ENCODE measurements at places on chromosomes 7 and 10.

GRCh38 chr7:100465299-100465698, 1.2 kb upstream of the SPACDR start:
- DNase-seq: no peak

- DNase-seq: no peak
Measured at GRCh38 chr10:44589181-44589943, 204.5 kb upstream of the CXCL12 start.

DNA sequence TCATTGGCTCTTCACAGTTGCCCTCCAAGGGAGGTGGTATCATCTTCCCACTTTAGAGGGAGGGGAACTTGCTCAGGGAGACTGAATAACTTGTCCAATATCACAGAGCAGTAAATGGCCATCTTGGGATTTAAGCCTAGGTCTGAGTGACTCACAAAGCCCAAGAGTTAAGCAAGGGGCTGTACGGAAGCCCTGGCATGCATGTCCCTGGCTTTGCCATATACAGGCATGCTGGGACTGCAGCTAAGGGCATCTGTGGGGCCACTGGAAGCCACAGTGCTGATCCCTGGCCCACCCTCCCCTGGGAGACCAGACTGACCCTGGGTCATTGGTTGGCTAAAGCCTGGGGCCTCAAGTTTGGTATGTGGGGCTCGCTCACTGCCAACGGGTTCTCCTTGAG, 3.1 kb downstream of the VSIR start:
- no peak for DNase-seq

GRCh38 chr7:30594048-30594539, 584 bp upstream of the GARS1 start:
- DNase-seq: no peak

GRCh38 chr10:31604096-31604495, 285.1 kb downstream of the ZEB1 start:
- DNase-seq: no peak

DNA sequence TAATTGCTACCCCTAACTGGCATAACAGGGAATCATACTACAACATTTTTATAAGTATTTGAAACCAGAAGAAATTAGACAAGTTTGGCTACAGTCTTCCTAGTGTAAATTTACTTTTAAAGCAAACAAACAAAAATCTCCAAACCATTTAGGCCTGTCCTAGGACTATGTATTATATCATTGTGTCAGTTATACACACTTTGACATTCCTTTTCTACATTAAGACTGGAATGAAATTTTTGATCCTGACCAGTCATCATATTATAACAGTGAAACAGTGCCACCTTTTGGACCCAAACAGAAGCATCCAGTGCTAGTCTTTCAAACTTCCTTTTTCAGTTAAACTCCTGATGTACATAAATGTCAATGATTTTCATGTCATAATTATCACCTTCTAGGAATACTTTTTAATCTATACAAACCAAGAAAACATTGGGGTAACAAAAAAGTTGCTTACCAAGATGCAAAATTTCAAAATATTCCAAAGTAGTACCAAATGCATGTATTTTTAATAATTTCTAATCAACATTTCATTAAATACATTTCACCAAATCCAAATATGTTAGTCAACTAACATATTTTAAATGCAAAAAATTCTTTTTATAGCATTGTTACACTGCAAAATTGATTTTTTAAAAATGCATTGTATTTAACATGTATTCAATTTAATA, 75.7 kb downstream of the IMMP2L start:
- DNase-seq: peak; percentile 32

DNA sequence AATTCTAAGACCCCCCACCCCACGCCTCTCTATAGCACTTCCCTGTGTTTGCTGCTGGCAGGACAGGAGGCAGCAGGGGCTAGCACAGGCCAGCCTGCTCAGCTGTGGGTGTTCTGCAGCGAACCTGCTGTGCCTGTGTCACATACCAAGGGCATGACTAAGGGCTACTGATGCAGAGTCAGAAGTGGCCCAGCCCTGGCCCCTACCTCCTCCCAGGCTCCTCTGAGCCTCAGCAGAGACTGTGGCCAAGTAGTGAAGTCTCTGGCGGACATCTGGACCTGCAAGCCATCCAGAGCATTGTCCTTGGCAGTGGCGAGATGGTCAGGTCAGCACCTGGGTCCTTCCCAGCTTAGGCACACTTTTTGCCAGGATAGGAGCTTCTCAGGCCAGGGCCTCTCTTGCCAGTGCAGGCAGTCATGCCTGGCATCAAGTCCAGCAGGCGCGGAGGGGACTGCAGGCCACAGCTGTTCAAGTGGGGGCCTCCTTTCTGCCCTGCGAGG, 116.3 kb upstream of the RET start:
- peak; percentile 27 for DNase-seq

DNA sequence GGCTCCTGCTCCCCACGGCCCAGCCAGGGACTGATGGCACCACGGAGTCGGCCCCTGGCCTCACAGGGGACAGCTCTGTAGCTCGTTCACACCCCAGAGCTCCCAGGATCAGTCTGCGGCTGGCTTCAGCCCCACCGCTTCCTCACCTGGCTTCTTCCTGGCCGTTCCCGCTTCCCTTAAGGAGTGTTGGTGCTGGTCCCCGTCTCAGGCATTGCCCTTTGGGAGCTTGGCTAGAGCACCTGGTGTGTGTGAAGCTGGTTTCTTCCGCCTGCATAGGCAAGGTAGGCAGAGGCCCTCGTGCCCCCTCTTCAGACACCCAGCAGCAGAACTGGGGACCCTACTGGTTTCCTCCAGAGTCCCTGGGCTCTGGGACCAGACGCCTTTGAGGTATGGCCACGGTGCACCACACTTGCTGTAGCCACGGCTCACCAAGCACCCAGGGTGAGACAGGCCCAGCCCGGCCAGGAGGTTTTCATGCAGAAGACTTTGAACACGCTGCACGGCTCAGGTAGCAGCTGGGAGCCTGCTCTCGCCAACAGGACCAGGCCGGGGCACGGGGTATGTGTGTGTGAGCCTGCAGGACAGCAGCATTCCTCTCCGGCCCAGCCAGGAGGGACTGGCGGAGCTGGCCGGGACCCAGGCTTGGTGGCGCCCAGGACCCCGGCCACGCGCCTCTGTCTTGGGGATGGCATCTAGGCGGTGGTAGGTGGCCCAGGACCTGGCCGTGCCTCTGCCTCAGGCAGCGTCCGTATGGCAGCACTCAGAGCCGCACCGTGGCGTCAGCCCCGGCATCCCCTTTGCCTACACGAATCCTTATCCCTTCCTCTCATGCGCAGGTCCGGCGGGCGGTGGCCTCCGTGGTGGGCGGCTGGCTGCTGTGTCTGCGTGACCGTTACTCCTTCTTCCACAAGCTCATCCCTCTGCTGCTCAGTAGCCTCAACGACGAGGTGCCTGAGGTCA, 13.2 kb upstream of the PRKAR1B start:
- no peak for DNase-seq

- no peak for DNase-seq
Measured at GRCh38 chr7:157607218-157607617, 270.4 kb downstream of the DNAJB6 start.

GRCh38 chr10:59079386-59080226, 96.8 kb upstream of the PHYHIPL start:
- peak; percentile 34 for DNase-seq

DNA sequence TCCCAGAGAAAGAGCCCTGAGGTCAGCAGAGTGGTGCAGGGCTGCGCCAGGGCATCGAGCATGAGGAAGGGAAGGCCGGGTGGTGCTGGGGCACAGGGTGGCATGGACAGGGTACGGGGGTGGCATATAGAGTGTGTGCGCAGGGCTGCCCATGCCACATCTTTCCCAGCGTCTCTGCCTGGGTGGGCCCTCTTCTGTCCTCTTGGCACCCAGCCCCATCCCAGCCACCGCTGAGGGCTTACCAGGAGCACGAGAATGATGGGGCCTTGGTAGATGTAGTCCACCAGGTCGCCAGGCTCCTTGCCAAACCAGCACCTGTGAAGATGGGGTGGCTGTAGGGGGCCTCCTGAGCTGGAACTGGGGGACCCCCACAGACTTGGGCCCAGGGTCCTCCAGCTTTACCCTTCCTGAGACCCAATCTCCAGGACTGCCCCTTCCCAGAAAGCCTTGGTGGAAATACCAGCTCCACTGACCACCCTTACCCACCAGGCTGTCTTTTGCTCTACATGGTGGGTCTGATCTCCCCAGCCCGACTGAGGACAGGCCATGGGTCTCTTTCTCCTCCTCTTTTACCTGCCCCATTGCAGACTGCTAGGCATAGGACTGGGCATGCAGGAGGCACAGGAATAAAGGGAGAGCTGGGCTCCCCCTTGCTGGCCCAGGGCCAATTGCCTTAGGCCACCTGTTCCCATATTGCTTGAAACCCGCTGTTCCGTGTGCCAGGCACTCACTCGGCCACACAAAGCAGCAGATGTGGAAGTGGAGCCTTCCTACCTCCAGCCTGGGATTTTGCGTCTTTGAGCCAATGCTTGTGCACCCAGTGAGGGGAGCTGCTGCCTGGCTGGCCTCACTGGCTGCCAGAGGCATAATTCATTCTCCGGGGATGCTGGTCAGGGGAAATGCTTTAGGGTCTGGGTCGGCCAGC, 21.7 kb downstream of the CRHR2 start:
- DNase-seq: no peak

- no peak for DNase-seq
Measured at GRCh38 chr7:128774921-128775320, 673 bp downstream of the OPN1SW start.

DNA sequence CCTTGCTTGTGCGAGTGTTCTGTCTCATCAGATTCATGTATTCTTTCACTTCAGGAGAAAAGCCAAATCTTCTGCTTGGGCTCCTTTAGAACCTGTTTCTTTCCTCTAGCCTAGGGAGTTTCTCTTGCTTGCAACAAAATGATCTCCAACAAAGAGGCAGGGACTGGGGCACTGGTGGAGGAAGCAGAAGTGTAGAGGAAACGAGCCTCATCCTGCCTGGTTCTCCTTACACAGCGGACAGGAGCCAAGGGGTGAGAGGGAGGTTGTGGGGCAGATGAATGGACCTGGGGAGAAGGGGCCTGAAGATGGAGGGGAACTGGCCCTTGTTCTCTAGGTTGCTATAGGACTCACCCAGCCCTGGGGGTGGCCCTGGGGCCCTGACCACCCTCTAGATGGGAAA, 141.1 kb downstream of the PKD1L1 start:
- DNase-seq: no peak

DNA sequence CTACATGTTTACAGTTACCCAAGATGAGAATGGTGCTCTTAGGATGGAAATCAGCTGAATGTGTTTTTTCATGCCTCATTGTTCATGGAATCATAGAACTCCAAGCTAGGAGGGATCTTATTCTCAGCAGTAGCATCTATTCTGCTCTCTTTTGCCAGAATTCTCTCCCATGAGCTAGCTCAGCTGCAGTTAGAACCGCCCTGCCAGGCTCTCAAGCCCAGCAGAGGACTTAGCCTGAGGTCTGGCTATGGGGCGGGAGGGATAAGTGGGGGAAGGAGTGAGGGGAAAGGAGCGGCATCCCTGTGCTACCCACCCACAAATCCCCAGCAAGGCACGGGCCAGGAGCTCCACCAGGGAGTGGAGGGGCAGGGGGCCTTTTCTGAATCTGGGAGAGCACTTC, 120.7 kb upstream of the PLXNA4 start:
- DNase-seq: no peak

GRCh38 chr10:17586821-17587234, 30.3 kb downstream of the HACD1 start:
- DNase-seq: no peak

DNA sequence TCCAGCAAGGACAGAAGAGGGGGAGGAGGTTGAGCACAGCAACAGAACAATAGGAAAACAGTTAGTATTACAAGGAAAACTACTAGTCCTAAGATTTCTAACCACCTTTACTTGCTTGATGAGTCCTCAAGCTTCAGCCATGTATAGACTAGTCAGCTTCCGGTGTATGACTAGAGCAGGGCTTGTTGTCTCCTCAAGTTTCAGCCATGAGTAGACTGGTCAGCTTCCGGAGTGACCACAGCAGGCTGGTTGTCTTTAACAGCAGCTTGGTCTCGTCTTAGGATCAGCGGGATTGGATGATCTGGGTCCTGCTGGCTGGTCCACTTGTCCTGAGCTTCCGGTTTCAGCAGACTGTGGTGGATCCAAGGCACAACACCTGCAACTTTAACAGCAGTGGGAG, 10.6 kb upstream of the ZNF239 start:
- DNase-seq: no peak

DNA sequence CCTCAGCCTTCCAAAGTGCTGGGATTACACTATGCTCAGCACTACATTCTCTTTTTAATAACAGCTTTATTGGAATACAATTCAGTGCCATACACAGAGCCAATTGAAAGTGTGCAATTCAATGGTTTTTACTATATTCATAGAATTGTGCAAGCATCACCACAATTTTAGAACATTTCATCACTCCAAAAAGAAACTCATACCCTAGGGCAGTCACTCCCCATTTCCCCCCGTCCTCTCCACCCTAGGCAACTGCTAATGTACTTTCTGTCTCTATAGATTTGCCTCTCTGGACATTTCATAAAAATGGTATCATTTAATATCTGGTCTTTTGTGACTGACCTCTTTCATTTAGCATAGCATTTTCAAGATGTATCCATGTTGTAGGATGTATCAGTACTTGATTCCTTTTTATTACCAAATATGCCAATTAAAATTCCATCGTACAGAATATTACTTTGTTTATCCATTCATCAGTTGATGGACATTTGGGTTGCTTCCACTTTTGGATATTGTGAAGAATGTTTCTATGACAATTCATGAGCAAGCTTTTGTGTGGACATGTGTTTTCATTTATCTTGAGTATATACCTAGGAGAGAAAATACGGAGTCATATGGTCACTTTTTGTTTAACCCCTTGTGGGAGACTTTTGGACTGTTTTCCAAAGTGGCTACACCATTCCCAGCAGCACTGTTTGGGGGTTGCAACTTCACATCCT, 6.3 kb upstream of the XPNPEP1 start:
- DNase-seq: no peak

GRCh38 chr10:128723631-128724205, 597.5 kb upstream of the MKI67 start:
- no peak for DNase-seq

GRCh38 chr7:144513334-144513733, 109.8 kb upstream of the NOBOX start:
- no peak for DNase-seq

DNA sequence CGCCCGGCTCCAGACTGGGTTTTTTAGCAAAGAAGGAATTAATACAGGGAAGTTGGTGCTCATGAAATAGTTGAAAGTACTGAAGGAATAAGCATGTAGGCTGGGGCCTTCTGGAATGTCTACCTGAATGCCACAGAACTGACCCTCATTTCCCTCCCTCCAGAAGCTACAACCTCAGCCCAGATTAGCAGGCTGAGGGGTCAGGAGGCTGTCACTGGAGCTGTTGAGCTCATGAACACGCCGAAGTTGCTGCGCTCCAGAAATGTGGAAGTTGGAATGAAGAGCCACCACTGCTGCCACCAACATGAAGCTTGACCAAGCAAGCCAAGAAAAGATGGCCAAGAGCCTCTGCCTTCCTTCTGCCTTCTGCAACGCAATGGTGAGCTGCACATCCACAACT, 52.2 kb upstream of the KMT2E start:
- no peak for DNase-seq

- DNase-seq: no peak
Measured at GRCh38 chr7:8133188-8133848, 128.6 kb downstream of the ICA1 start.
